ENCODE measurements at places on chromosomes 12 and 14.

DNA sequence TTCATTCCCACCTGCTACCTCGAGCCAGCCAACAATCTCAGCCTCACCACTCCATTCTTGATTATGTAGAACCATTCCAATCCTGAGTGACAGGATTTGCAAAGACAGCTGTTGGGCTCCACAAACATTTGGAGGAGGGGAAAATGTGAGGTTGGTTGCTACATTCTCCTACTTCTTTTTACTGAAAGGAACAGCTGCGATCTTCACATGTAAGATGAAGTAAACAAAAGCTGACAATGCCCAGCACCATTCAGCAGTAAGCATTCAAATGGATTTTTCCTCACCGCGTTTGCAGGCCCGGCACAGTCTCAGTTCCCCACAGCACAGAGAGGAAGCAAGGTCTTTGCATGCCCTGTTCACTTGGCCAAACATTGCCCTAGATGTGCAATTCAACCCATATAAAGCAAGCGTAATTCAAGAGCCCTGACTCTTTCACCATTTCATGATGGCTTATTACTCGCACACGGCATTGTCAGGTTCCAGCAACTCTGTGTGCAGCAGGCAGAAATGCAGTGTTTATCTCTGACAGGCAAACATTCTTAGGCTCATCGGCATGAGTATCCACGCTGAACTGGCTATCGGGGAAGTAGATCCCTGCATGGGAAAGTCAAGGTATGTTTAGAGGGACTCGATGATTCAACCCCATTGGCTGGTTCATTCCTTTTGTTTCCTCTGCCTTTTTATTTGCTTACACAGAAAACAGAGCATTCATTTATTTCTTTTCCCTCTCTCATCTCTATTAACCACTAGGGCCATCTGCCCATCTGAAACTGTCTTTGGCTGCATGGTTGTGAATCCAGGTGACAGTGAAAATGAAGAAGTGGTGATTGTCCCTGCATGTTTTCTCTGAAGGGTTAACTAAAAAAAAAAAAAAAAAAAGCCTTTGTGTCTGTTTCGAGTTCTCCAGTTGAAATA lies 236.1 kb upstream of the PLEKHG7 start:
- no peak for DNase-seq

- no peak for DNase-seq
These were observed 39.6 kb upstream of the KLRD1 start for GRCh38 chr12:10268037-10268436.

GRCh38 chr14:61645247-61645646 lies 50.1 kb upstream of the HIF1A start:
- DNase-seq: no peak

DNA sequence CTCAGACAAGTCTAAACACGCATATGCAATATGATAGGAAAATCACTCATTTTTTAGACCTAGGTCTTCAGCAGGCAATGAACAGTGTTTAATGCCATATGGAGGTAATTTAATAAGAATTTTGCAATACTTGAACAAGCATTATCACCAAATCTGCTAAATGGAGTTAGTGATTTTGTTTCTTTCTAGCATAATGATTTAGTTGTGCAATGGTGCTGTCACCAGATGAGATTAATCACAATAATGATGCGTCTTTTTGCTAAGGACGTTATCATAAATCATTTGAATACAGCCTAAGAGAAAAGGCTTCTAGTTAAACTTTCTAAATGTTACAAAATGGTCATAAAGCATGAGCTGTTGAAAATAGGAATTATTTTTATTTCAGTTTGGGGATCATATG lies 170.0 kb upstream of the SLC16A7 start:
- no peak for DNase-seq

DNA sequence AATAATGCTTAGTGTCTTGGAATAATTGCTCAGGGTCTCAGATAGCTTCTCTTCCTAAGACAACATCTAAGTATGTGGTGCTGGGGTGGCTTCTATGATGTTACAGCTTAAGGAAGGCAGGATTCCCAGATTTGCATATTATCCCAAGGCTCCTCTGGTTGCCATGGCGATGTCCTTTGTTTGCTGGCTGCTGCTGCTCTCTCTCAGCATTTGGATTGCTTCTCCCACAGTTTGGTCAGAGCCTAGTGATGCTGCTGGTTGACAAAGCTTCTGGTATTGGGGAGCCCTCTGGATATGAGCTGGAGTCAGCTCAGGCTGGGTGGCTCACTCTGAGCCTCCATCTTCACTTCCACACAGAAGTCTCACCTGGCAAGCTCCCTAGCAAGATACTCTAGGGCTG lies 56.4 kb upstream of the FBXO33 start:
- no peak for DNase-seq

DNA sequence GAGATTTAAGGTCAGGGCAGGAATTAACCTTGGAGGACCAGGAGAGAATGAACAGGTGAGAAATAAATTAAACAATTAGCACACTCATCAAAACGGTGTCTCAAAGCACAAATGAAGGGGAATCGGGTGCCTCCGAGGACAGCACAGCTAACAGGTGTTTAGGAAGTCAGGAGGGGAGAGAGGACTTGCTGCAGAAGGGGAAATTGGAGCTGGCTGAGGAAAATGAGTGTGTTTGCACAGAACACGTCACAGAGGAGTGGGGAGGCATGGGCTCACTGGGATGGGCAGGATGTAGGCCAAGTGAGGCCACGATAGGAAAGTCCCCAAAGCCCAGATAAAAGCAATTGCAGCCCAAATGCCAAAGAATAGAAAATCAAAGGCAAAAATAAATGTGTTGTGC lies 121.7 kb downstream of the ZNF664 start:
- DNase-seq: no peak

- no peak for DNase-seq
These were observed 77.0 kb downstream of the PELI2 start for GRCh38 chr14:56195223-56195622.

DNA sequence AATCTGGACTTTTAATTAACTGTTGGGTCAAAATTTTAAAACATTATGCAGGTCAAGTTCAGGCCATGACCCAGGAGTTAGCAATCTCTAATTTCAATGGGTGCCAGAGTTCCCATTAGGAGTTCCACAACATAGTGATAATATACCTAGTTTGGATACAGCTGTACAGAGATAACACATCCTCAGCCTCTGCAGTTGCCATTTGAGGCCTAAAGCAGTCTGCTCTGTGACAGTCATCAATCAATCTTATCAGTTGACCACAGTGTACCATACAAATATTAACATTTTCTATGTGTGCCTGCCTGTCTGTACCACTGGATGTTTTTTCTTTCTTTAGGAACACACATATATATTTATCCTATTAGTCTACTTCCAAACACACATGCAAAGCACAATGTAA lies 54.0 kb upstream of the BBS10 start:
- peak; percentile 44 for DNase-seq

DNA sequence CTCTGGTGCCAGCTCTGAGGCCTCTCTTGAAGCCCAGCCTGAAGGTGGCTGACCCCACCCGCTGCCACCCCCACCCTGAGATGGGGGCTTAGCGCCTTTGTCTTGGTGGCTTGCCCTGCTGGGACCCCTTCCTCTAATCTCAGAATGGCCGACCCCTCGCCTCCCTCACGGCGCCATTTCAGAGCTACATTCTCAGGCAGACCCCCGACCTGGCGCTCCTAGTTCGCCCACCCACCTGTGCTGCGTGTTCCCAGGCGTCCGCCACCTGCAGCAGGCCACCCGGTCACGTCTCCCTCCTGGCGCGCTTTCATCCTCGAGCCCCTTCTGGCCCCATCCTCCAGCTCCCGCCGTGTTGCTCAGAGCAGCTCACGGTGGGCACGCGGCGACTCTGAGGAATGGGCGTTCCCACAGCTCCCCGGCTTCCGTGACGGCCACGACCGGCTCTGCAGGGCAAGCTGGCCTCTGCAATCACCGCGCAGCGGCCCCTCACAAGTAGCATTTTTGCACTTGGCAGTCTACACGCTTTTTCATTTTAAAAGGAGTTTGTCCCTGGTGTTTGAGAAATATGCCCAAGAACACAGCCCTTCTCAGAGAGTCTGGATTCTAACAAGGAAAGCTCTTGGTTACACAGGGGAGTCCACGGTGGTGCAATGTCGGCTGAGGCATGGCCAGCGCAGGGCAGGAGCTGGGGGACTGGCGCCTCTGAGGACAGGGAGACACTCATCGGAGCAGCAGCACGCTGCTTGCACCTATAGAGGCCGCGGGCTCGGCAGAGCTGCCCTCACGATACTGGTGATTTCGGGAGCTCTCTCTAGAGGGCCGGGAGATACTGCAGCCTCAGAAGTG lies 105.7 kb upstream of the C14orf180 start:
- no peak for DNase-seq

DNA sequence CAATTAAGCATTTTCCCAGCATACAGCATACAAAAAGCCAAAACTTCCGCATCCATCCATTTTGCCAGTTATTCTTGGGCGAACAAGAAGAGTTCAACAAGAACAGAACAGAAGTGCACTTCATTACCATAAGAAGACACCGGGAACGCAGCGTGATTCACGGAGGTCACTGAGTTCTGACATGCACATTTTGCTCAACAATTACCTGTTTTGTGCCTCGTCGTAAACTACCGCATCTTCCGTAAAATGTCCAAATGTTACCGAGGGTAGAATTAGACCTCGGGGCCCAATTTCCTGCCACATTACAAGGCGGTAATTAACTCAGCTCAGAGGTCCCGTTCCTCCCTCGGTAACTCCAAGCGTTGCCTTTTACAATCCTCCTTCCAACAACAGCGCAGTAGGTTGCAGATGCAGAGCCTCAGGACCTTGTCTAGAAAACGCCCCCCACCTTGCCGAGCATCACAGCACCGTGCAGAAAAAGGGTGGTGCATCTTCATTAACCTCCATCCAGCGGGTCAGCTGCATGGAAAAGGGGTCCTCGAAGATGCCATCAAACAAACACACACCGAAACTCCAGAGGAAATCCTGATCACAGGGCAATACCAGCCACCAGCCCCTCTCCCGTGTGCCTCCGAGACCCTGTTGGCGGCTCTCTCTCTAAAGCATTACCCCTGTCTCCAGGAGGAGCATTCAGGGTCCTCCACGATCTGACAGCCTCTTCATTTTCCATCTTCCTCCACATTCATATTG lies 125.2 kb downstream of the BCL11B start:
- no peak for DNase-seq

- DNase-seq: no peak
These were observed 21.7 kb downstream of the ANKRD13A start for GRCh38 chr12:110020956-110021355.

DNA sequence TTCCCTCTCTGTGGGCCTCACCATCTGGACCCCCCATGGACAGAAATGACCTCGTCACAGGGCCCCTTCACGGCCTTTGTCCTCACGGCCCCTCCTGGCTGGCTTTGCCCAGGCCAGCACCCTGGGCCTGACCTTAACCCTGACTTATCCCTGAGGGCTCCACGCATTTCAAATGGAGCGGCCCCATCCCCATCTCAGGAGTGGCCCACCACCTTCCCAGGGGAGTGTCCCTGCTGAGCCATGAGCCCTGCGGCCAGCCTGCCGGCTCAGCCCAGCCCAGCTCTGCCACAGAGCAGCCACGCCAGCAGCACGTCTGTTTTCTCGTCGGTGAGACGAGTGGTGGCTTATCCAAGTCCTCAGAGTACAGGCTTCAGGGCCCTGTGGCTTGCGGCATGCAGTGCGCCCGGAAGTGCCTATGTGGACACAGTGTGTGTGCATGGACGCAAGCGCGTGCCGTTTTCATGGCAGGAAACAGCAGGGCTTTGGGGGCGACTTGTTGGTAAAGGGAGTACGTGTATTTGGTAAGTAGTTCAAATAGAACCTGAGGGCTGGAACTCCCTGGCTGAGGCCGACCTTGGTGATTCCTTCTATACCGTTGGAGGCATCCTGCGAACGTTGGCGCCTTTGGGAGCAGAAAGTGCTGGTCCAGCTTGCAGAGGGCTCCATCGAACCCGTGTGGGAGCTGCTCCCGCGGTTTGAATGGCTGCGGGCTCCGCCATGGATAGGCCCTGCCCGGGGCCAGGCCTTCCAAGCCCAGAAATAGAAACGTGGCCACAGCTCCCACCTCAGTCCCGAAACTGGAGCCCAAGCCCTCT lies 52.1 kb downstream of the LRCOL1 start:
- DNase-seq: no peak

DNA sequence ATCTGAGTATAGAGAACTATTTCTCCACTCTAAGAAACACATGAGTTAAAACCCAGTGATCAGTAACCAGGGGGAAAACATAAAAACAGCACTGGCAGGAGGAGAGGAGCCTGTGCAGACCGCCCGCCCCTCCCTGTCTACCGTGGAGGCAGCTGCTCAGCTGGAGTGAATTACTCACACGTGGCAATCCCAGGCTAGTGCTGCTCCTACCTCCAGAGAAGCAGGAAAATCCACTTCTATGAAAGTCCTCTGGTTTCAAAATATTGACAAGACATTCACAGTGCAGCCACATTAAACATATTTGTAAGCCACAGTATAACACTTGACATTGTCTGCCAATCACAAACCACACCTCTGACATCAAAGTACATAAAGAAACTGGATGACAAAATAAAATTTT lies 16.7 kb downstream of the TMEM132D start:
- DNase-seq: no peak

GRCh38 chr12:52789637-52790426 lies 6.1 kb downstream of the KRT3 start:
- no peak for DNase-seq

DNA sequence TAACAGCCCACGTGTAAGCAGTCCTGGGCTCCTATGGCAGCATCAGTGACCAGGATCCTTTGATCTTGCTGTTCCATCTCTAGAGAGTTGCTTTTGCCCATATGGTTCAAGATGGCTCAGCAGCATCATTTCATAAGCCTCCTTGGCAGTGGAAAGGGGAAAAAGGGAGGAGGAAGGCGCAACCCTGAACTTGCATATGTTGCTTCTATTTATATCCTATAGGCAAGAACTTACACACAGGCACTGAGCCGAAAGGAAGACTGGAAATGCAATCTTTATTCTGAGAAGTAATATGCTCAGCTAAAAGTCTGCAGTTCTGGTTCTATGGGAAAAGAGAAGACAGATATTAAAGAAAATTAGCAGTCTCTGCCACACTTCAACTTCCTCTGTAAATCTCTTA lies 167.7 kb upstream of the PLXNC1 start:
- no peak for DNase-seq

DNA sequence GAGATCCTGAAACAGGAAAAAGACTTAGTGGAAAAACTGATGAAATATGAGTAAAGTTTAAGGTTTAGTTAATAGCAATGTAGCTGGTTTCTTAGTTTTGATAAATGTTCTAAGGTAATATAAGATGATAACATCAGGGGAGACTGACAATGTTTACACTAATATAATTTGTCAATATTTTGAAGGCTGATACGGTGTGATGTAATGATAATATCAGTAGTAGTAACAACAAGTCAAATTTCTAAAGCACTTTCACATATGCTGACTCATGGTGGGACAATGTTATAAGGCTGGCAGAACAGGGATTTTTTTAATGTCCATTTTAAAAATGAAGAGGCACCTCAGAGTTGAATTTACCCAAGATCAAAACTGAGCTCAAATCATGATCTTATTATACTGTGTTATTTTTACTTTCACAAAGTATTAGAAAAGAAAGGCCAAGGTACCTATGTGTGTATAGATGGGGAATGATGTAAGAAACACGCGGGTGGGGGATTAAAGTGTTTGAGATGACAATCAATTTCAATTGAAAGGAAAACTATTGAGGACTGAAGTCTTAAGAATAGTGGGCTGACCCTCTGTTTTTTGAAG lies 2.4 kb upstream of the FLRT2 start:
- DNase-seq: no peak
